Skin of body (tissue), 3 donors: ENCODE measurements at places on chromosomes 12 and 14. TPM values are rescaled to one million over a fixed set of nuclear protein-coding genes. Genes with fewer than 3 reads are reported as not detected.

GRCh38 chr12:123494124-123494851, 36.3 kb downstream of the SNRNP35 start:
- DNase-seq: no peak

SLC39A5 gene
- not detected for total RNA-seq

- no peak for DNase-seq
These were observed 58.0 kb upstream of the ELK3 start for GRCh38 chr12:96136161-96136560.

LBHD2 gene
- not detected for total RNA-seq

DNA sequence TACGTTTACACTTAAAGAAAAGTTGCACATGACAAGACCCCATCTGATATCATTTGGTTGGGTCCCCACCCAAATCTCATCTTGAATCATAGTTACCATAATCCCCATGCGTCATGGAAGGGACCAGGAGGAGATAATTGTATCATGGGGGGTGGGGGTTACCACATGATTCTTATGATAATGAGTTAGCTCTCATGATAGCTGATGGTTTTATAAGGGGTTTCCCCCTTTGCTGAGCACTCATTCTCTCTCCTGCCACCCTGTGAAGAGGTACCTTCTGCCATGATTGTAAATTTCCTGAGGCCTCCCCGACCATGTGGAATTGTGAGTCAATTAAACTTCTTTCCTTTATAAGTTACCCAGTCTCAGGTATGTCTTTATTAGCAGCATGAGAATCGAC, 60.3 kb downstream of the PHLDA1 start:
- no peak for DNase-seq

DAO gene
- total RNA-seq: not detected

DNA sequence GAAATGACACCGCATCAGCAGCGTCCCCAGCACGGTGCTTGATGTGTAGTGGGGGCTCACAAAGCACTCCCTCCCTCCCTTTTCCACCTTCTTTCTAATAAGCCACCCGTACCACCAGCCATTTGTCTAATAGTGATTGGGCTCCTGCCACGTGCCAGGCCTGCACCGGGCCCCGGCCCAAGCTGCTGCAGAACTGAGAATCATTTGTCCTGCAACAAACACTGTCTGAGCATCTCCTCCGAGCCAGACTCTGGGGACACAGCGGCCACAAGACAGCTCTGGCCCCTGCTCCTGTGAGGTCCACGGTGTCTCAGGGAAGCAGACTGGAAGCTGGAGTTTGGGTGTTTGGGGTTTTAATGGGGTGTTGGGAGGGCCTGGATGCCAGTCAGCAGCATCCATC, 43.9 kb downstream of the MVK start:
- DNase-seq: no peak

DNA sequence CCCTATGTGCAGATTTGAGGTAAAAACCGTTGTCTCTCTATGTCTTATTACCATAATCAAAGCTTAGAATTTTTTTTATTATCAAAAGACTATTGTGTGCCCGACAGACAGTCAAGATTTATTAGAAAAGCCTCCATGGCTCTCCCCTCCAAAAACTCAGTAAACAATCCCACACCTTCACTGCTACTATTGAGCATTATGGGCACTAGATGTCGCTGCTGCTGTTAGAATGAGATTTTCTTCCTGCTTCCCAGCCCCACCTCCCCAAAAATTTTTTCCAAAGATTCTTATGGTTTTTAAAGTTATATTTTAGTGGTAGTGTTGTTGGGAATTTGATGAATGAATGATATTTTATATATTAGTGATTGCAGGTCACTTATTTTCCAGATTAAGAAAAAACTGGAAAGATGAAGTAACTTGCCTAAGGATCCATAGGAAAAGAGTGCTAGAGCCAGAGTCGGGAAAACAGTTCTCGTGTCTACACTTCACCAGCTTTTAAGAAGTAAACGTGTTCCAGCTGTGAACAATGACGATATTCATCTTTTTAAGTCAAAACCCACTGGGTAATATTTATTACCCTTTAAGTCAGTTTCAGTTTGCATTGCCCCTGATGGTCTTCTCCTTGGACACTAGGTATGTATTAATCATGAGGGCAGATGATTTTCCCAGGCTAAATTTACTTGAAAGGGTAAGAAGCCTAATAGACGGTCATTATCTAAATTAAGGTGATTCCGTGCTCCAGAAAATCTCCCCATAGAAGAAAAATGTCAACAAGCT, 12.2 kb upstream of the FOXG1 start:
- peak; percentile 37 for DNase-seq

GUCY2C gene
- 0.10 TPM for total RNA-seq

GRCh38 chr12:98808243-98808875, 163.3 kb downstream of the APAF1 start:
- DNase-seq: no peak

GRCh38 chr12:53200458-53201176, 6.4 kb downstream of the ITGB7 start:
- DNase-seq: no peak

SALL2 gene
- total RNA-seq: 4.9 TPM

GRCh38 chr14:30156571-30156970, 228.9 kb upstream of the PRKD1 start:
- no peak for DNase-seq

DNA sequence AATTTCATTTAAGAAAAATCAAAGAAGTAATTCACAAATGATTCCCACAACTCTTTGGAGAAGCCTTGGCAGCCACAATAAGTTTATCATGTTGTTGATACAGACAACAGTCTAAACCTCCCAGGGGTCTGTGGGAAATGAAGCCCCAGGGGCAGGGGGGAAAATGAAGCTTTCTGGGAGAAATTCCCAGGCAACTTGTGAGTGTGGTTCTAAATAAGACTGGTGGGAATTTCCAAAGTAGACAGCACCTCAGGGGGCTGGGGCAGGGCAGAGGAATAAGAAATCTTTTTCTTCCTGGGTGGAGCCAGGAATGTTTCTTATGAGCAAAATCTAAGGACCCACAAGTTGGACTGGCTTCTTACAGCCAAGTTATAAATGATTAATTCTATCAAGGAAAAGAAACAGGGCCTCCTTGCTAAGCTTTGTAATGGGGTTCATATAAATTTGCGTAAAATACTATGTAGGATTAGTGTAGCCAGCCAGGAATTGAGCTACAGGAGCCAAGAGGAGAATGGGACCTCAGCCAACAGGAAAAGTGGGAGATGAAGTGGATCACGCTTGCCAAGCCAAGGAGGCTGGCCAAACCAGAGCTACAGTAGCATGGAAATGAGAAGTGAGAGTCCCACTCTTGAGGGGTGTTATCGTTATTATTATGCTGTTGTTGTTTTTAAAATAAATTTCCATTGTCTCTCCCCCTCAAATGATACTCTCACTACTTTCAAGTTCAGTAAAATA, 182.9 kb upstream of the FAR2 start:
- peak; percentile 51 for DNase-seq

RHEBL1 gene
- 0.69 TPM for total RNA-seq

- DNase-seq: no peak
These were observed 14.8 kb upstream of the CALM1 start for GRCh38 chr14:90381999-90382451.

DNA sequence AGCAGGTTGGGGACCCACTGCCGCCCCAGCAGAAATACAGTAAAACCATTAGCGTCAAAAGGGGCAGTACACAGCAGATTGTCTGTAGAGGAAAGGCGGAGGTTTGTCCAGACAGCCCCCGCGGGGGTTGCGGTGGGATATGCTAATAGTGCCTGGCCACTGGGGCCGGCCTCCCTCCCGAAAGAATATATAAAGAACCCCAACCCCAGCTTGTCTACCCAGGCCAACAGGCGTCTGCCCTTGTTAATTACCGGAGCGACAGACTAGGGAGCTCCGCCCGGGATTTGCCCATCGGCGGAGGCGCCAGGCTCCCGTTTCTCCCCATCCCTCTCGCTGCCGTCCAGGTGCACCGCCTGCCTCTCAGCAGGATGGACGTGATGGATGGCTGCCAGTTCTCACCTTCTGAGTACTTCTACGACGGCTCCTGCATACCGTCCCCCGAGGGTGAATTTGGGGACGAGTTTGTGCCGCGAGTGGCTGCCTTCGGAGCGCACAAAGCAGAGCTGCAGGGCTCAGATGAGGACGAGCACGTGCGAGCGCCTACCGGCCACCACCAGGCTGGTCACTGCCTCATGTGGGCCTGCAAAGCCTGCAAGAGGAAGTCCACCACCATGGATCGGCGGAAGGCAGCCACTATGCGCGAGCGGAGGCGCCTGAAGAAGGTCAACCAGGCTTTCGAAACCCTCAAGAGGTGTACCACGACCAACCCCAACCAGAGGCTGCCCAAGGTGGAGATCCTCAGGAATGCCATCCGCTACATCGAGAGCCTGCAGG, at the start of gene MYF5:
MYF5 (plus strand) TSS at position 217 of the 774 bp plus-strand sequence; CDS start at position 369, 152 bp downstream.
- DNase-seq: no peak

CIROP gene
- not detected for total RNA-seq

DNA sequence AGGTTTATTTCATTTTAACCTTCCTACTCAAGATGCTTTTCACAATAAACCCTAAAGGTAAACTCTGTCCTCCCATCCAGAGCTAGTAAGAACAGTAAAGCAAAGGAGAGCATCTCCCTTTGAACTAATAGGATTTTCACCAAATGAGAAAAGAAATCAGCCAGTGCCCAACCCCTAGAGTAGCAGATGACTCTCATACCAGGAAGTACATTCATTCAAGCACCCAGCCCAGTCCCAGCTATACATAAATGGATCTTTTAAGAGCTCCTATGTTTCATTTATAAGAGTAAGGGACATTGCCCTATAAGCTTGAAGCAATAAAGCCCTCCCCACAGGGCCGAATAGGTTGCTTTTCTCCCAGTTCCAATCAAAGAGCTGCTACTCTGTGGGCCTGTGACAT, 7.6 kb downstream of the BAZ2A start:
- DNase-seq: no peak

DNA sequence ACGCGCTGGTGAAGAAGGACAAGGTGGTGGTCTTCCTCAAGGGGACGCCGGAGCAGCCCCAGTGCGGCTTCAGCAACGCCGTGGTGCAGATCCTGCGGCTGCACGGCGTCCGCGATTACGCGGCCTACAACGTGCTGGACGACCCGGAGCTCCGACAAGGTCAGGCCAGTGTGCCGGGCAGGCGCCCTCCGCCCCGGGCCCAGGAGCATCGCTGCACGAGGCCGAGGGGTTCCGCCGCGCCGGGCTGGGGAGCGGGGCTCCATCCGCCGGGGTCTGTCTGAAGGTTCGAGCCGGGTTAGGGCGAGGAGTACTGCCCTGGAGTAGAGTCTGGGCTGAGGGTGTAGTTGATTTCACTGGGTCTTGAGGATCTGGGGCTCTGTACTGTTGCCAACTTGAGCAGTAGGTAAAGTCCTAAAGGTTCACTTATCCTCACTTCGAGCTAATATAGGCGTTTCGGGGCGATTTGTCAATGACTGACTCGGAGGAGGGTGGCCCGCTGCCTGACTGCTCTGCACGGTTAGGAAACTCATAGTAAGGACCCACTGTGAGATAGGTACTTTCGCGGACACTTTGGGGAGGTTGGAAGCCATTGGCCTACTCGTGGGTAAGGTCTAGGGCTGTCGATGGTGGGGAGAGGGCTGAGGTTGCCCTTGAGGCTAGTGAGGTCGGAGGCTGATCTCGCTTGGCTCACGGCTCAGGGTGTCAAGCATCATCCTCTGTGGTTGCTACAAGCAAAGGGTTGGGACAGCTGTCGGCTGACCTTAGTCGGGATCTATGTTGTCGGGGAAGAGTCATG, 574 bp downstream of the GLRX5 start:
- no peak for DNase-seq

GRCh38 chr14:51872396-51872795, 12.0 kb downstream of the GNG2 start:
- DNase-seq: no peak

- no peak for DNase-seq
These were observed 1.1 kb upstream of the TMEM121 start for GRCh38 chr14:105525326-105525725.

PDZRN4 gene
- 0.79 TPM for total RNA-seq

TPH2 gene
- not detected for total RNA-seq

GRCh38 chr12:99024191-99024590, 379.1 kb downstream of the APAF1 start:
- DNase-seq: no peak

DNA sequence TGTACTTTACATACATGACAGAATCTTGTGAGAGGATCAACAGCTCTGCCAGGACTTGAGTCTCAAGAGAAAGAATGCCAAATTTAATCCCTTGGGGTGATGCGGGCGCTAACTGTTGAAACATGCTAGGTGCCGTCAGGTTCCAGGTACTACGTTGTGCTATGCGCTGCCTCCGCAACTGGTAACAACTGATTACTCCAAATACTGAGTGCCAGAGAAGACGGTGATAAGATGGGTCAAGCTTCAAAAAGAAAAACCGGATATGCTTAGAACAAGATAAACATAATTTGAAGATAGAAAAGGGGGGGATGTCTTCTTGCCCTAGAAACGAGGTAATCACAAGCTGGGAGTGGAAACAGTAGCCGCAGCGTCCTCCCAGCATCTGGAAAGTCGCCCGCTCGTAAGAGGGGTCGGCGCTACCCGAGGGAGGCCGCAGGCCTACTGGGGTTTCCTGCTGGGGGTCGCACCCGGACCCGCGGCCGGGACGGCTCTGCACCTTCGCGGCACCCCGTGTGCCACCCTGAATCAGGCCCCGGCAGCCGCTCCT, 678 bp downstream of the ZBTB25 start:
- peak; percentile 59 for DNase-seq

DNA sequence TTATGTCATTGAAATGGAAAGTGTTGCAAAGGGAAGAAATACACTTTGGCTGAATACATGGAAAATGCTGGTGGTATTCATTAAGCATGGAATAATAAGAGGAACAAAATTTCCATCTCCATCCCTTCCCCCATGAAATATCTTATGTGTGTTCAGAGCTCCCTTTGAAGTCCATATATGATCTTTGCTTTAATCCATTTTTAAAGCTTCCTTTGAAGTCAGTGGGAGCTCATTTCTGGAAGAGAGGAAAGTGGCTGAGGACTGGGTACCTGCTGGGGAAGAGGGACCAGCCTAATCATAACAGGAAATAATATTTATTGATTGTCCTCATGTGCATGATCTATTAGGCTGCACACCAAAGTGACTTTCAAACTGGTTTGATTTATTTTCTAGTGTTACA, 49.2 kb downstream of the AKAP6 start:
- no peak for DNase-seq

DNA sequence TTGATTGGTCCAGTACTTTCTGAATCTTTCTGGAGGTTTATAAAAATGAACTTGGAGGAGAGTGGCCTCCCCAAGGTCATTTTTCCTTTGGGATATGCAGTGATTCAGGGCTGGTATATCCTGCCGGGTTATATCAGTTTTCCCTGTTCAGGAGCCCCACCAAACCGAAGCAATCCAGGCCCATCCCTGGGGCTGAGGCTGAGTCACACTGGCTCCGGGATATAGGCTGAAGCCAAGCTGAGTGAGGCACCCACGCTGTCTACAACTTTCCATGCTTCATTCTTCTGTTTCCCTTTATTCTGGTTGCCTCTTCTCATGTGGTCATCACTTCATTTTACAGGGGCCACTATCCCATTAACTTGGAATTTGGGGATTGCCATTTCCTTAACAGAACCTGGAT, 3.4 kb downstream of the SSPN start:
- DNase-seq: no peak

- DNase-seq: no peak
These were observed 32.9 kb downstream of the ASCL1 start for GRCh38 chr12:102990419-102990818.

- no peak for DNase-seq
These were observed 93.4 kb downstream of the ADGRD1 start for GRCh38 chr12:131046813-131047788.

MMP19 gene
- total RNA-seq: 18.2 TPM

GRCh38 chr12:112978163-112979040, at the start of gene OAS2:
TSS of gene OAS2 (plus strand) at chr12:112978519. CDS start at chr12:112978609, 90 bp downstream.
- DNase-seq: peak; percentile 28

CD27 gene
- total RNA-seq: 0.20 TPM

- DNase-seq: no peak
These were observed 57.4 kb downstream of the TESC start for GRCh38 chr12:117041798-117042170.

GRCh38 chr14:89479802-89480201, 62.8 kb upstream of the FOXN3 start:
- no peak for DNase-seq
